ENCODE measurements at places on chromosomes 2 and 18.

- DNase-seq, result no peak
Measured at GRCh38 chr18:9196568-9196967, 60.0 kb downstream of the ANKRD12 start.

DNA sequence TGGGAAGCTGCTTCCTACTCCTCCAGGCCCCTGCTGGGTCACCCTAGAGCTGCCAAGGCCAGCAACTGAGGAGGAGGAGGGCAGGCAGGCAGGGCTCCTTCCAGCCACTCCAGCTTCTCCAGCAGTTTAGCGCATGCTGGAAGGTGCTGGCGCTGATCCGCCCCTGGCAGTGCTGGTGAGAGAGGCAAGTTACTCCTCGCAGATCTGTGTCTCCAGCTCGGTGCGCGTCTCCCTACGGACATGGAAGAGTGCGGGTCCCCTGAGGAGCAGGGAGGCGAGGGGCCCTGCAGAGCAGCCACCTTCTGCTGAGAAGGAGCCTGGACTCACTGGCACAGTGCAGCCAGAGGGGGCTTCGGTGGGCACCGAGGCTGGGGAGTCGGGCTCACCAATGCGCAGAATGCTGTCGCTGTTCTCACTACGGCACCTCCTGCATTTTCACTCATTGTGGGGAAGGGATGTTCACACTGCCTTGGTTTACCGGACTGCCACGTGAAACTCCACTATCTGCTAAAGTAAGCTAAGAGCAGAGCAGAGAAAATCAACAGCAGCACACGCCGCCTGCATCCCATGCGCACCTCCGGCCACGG, 206.0 kb downstream of the HDAC4 start:
- no peak for DNase-seq

GRCh38 chr18:63890237-63890949, 2.9 kb downstream of the SERPINB2 start:
- no peak for DNase-seq

- no peak for DNase-seq
Measured at GRCh38 chr18:62285281-62285680, 39.8 kb upstream of the TNFRSF11A start.

All from CD8-positive, alpha-beta memory T cell (primary cell).